ENCODE measurements at places on chromosomes 5 and 9. TPM values are rescaled to one million over a fixed set of nuclear protein-coding genes. Genes with fewer than 3 reads are reported as not detected.

GRCh38 chr5:10021248-10021647, 228.4 kb downstream of the ATPSCKMT start:
- no peak for DNase-seq

GRCh38 chr5:55467862-55468551, 66.8 kb downstream of the PLPP1 start:
- DNase-seq: no peak

DNA sequence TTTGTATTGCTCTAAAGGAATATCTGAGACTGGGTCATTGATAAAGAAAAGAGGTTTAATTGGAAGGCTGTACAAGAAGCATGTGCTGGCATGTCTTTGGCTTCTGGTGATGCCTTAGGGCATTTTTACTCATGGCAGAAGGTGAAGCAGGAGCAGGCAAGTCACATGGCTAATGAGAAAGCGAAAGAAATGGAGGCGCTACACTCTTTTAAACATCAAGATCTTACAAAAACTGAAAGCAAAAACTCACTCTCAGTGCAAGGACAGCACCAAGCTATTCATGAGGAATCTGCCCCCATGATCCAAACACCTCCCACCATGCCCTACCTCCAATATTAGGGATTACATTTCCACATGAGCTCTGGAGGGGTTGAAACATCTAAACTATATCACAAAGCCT, 1458.8 kb upstream of the ACO1 start:
- no peak for DNase-seq

DNA sequence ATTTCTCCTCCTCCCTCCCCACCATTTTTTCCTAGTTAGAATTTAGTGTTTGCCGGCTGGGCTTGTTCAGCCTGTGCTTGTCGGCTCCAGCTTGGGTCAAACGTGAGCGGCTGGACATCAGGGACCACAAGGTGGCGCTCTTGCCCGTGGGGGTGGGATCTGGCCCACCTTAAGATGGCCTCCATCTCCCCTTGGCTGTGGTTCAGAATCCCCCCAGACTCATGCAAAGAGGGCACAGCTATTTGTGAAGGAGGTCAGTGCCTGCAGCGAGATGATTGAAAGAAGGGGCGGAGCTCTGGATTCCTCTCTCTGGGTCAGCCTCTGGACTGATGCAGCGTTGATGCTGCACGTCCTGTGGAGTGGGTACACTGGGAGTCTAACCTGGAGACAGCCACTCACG, 283.3 kb upstream of the TUT7 start:
- peak; percentile 31 for DNase-seq

- DNase-seq: no peak
Observed at GRCh38 chr5:43661102-43661501, 58.1 kb downstream of the NNT start.

DNA sequence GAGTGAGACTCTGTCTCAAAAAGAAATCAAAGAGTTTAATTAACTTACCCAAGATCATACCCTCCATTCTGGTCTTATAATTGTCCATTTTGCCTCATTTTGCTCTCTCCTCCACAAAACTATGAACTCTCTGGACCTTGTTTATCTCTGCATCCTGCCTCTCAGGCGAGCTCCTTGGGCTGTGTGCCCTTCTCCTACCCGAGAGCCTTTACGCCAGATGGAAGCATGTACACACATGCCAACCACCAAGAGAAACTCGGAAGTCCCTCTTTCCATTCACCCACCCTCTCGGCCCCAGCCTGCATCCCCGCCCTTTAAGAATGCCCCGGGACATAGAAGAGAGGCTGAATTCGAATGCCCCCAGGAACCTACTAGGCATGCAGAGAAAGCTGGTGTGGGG, 25.9 kb downstream of the CPLX2 start:
- DNase-seq: no peak

GRCh38 chr9:81851340-81851739, 76.9 kb upstream of the SPATA31D4 start:
- DNase-seq: no peak

- no peak for DNase-seq
Observed at GRCh38 chr9:84874596-84874995, 205.1 kb downstream of the NTRK2 start.

DNA sequence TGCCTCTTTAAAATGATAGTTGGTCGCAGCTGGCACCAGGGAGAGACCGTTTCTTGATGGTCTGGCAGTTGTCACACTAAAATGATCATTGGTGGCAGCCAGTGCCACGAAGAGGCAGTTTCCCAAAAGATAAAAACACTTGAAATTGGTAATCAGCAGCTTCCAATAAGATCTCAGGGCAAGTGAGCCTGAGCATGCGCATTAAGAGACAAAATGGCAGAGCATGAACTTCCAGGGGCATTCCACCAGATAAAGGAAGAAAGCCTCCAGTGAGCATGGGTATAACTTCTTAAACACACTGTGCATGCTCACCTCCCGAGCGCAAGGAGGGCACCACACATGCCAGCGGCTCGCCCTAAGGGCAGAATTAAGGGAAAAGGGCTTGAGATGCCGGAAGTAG, 1594.2 kb upstream of the CDH9 start:
- DNase-seq: no peak

DNA sequence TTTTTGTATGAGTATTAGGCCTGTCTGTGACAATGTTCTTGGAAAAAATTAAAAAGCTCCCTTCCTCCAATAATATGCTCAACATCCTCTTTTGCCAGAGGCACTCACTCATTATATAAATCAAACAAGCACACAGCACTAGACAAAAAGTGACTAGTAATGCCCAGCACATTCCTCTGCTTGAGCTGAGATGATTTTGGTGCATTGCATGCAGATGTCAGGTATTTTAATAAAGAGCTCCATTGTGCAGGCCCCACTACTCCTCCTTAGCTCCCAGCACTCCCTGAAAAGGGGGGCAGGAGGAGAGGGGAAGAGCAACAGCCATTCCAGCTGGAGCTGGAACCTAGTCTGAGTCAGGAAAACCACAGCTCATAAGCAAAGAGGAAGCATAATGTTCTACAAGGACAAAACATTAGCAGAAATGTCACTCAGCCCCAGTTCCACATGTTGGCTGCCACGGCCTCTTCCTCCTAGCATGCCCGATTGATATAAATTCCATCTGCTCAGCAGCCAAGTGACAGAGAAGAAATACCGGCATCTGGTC, 348.5 kb downstream of the BNC2 start:
- DNase-seq: peak; percentile 25

DNA sequence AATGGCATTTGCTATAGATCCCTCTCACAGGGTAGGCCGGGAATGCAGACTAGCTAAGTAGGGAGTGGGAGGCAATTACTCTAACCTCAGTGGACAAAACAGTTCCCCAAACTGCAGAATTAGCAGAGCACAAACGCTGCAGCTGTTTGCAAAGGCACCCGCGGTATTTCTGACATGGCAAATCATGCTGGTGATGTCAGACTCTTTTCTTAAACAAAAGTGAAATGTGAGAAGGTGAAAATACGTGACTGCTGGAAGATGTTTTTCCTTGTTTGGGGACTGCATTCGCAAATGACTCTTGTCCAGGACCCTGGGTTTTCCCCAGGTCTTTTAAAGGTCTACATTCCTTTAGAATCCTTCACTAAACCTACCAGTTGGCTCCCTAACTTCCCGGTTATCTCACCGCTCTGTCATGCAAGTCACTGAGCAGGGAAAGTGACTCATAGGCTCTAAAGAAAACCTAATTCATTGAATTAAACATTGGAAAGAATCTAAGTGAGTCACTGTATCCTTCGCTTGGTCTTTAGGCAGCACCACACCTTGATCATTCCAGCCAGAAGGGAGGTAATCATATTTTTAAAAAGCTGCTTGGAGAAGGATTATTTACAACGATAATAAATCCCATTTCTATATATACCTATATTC, 91.5 kb upstream of the DNAH5 start:
- no peak for DNase-seq

- no peak for DNase-seq
Observed at GRCh38 chr9:123946101-123946821, 16.3 kb upstream of the DENND1A start.

DNA sequence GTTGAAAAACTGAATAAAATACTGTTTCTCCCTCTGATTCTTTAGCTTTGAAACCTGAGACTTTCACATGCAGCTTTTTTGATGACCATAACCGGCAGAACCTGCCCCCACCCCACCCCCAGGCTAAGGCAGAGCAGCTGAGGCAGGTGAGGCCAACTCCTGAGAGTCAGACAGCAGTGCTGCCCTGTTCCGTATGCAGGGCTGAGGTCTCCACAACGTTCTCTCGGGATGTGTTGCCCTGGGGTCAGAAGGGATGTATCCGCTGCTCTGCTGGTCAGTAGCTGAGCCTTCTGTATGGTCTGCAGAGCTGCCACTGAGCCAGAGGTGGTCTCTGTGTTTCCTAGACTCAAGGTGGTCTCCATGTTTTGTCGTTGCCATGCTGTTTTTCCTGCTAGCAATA, 190.5 kb downstream of the AOPEP start:
- DNase-seq: no peak

DNA sequence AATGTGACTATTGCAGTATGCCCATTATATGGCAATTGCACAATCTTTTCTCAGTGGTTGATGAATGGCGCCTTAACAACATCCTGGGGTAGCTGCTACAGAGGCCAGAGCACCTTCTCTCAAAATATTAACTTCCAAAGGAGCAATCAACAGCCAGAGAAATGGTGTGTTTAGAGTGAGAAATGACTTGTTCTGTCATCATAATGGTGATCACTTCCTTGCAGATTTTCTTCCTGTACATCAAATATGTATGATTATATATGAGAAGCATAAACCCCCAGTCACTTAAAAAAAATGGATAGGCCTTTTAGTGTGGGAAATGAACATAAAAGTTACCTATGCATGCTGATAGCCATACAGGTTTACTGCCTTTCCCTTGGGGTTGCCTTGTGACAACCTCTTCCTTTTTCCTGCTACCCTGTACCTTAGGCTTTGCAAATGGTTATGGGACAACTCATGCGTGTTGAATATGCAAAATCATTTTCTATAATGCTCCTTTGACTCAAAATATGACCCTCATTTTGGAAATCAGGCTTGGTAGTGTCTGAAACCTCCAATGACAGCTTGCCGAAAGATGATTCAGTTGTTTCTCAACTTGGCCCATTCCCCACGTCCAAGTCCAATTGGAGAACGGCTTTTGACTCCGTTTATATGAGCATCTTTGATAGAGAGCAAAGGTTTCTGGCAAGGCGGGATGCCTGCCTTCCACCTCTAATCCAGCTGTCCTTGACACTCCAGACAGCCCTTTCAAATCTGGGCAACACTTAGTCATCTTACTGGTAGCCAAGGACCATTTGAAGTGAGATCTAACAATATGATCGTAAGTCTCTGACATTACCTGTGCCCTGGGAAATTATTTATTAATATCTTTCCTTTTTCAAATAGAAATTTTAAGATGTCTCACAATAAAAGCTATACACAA, 69.3 kb downstream of the SLC1A1 start:
- DNase-seq: no peak

DNA sequence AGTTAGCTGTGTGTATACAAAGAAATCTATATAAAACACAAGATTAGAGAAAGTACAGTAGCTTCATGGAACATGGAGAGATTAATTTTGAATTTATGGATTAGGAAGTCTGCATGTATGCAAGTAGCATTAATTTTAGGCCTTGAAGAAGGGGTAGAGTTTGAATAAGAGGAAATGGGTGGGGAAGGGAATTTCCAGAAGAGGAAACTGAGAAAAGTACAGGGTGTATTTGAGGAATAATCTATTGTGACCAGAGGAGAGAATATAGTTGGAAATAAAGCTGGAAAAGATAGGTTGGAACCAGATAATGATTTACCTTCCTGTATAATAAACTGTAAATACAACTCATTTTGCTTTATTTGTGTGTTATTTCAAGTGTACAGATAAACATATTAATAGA, 53.6 kb downstream of the CWC27 start:
- no peak for DNase-seq

DNA sequence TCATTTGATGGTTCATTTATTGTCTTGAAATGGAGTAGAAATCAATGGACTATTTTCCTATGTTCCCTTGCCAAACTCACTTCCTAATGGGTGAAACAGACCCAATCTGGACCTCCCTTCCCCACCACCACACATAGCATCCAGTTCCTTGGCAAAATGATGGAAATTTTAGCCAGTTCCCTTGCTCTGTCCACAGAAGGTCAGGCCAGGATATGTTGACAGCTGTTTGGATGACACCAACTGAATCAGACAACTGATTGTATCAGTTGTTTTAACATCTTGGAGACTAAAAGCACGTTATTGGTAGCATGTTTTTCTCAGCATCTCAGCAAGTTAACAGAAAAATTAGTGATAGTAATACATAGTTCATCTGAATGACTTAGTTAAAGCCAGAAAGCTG, 534.8 kb downstream of the PSAT1 start:
- no peak for DNase-seq

DNA sequence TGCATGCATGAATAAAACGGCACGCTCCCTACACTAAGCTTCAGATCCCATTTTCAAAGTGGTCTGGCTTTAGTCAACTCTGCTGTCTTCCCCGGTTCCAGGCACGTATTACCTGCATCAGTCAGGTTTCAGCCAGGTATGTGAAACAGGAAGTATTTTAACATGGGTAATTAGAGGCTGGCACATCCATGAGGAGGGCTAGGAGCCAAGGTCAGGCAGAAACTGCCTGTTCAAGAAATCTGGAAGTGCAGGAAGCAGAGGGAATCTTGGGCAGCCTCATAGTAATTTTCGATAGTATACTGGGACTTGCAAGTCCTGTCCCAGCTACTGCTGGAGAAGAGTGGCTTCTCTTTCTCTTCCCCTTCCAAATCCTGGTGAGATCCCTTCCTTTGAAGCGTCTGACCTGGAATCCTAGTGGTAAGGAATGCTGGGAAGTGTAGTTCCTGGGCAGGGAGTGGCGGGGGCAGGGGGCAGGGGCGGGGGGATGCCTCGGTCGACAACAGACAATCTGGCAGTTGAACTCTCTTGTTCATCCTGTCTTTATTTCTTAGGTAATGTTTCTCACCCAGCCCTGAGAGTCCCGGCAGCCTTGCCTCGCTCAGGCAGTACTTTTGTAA, 403.1 kb downstream of the TLE4 start:
- no peak for DNase-seq

GRCh38 chr5:135964670-135965320, 10.0 kb upstream of the LECT2 start:
- no peak for DNase-seq

- DNase-seq: no peak
Observed at GRCh38 chr5:66538531-66538930, 57.7 kb upstream of the MAST4 start.

- no peak for DNase-seq
Observed at GRCh38 chr5:73783828-73784227, 157.8 kb downstream of the ARHGEF28 start.

The F2R gene
- total RNA-seq: 16.0 TPM

The FBP2 gene
- 0.31 TPM for total RNA-seq

The C5orf52 gene
- total RNA-seq: not detected

The CTXN3 gene
- not detected for total RNA-seq

The QSOX2 gene
- total RNA-seq: 6.6 TPM

The SARDH gene
- total RNA-seq: 1.4 TPM

The HACD4 gene
- 2.1 TPM for total RNA-seq

The ALDH1A1 gene
- total RNA-seq: 45.0 TPM

All from left cardiac atrium (tissue), 4 donors.